ENCODE measurements at places on chromosomes 5 and 9.

DNA sequence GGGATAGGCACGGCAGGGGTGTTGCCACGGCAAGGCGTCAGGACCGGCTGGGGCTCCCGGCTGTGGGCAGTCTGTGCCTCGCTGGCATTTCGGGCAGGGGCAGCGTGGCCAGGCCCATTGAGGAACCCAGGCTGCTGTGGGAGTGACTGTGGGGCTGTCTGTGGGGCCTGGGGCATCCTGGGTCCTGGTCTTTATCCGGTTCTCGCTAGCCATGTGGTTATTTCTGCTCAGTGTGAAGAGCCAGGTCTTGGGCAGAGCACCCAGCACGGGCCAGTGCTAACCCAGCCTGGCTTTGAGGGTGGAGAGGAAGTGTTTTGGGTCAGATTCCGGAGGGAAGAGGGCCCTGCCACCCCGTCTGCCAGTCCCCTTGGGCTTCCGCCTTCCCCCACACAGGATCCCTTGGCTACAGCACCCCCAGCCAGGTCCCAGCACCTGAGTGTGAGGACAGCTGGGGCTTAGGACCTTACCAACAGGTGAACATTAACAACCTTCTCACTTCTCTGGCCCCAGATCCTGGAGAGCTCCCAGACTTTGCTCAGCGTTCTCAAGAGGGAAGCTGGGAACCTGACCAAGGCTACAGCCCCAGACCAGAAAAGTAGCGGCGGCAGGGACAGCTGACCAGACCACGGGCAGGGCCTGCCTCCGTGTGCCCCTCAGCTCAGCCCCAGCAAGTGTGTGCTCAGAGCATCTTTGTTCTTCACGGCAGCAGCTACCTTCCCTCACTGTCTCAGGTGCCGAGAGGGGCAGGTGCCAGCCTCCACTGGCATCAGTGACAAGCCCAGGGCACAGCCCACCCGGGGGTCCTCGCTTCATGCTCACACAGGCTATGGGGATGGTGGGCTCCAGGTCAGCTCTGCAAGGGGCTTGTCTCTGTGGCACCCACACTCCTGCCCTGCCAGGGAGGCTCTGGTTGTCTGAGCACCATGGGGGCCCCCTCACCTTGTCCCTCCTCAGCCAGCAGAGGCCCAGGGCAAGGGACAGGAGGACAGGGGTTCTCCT is 1.1 kb downstream of the SSNA1 start:
- no peak for DNase-seq

- no peak for DNase-seq
Observed at GRCh38 chr5:52989781-52990527, 802 bp downstream of the ITGA2 start.

DNA sequence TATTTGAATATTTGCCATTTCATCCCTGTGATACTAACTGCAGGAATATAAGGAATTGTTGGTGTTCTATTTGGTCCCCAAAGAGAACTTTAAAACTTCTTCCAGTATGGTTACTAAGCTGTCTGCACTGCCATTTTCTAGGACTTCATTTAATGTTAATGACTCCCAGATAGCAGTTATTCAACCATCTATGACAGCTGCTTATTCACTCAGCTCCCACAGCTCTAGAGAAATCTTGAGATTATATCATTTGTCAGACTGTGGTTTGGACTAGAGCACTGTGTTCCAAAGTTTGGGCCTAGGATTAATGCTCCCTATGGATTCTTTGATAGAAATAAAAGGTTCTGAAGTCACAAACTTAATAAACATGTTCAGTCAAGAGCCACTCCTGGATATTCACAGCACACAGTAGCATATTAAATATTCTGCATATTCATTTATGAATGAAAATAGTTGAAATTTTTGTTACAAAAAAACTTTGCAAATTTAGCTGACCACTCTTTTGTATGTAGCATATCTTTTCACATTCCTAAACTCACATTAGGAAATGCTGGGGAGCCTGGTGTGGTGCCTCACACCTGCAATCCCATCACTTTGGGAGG is 173.7 kb downstream of the NFIB start:
- DNase-seq = no peak

- DNase-seq = no peak
Observed at GRCh38 chr5:33046091-33046490, 335.0 kb downstream of the NPR3 start.

GRCh38 chr5:15079566-15079965 is 208.0 kb upstream of the ANKH start:
- no peak for DNase-seq

GRCh38 chr5:167939686-167940085 is 351.8 kb upstream of the WWC1 start:
- no peak for DNase-seq

GRCh38 chr5:5617024-5617423 is 194.5 kb downstream of the ICE1 start:
- DNase-seq = no peak

DNA sequence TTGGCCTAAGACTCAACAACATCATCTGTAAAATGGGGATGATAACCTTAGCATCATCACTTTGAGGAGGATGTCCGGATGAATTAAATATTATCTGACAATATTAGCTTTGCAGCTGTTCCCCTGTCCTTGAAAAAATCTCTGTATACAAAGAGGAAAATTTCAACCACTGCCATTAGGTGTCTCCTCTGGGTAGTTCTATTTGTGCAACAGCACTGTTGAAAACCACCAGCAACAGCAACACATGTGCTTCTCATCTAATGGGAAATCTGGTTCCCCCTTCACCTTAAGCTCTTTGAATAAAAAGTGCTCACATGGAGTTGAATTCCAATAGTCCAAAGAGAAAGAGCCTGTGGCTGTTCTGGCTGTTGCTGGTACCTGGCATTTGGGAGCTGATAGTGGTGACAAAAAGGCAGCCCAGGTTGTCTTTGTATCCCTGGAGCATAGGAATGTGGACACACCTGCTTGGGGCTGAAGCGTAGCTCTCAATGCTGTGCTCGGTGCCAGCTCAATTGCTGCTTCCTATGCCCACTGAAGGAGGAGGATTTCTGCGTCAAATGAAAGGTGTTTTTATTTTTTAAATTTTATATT is 322.1 kb upstream of the MSX2 start:
- no peak for DNase-seq

- no peak for DNase-seq
Observed at GRCh38 chr5:175657593-175658271, at the start of gene HRH2. Gene HRH2 (plus strand): TSS chr5:175658071. CDS start chr5:175683234, 25,163 bp downstream.

- no peak for DNase-seq
Observed at GRCh38 chr9:89999534-90000370, 394.9 kb downstream of the GADD45G start.

DNA sequence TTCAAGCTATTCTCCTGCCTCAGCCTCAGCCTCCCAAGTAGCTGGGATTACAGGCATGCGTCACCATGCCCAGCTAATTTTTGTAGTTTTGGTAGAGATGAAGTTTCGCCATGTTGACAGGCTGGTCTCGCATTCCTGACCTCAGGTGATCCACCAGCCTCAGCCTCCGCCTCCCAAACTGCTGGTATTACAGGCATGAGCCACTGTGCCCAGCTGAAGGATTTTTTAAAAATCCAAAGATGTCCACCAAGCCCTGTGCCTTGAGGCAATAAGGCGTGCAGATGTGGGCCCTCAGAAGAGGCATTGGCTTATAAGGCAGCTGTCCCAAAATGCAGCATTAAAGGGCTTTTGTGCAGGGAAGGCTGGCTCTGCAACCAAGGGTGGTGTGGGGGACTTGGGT is 10.3 kb upstream of the ZFR start:
- DNase-seq = no peak

GRCh38 chr9:74771672-74772071 is 116.0 kb downstream of the TRPM6 start:
- no peak for DNase-seq

- no peak for DNase-seq
Observed at GRCh38 chr5:109328626-109329025, 81.1 kb downstream of the PJA2 start.

DNA sequence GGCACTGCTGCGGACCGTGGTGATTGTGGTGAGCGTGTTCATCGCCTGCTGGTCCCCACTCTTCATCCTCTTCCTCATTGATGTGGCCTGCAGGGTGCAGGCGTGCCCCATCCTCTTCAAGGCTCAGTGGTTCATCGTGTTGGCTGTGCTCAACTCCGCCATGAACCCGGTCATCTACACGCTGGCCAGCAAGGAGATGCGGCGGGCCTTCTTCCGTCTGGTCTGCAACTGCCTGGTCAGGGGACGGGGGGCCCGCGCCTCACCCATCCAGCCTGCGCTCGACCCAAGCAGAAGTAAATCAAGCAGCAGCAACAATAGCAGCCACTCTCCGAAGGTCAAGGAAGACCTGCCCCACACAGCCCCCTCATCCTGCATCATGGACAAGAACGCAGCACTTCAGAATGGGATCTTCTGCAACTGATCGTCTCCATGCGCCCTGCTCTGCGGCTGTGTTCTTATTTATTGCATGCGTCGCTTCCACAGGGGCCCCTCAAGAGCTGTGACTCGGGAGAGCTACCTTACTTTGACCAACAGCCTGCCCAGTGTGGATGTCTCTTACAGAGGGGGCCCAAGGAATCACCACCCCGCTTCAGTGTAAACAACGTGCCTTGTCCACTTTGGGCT is 10.8 kb downstream of the S1PR3 start:
- no peak for DNase-seq

DNA sequence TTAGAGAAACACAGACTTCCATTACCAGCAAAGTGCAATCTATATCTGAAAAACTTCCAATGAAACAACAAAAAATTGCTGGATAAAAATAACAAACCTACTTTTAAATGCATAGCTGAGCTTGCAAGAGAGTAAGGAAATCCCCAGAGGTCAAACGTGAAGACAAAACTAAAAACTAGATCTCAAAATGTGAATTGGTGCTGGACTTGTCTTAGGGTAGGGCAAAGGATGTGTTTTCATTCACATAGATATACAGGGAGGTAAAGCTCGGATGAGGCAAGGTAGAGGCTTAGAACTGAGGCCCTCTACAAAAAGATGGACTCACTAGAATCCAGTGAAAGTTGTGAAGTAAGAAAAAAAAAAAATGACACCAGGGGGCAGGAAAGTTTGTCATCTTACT is 13.6 kb upstream of the RASA1 start:
- DNase-seq = no peak

DNA sequence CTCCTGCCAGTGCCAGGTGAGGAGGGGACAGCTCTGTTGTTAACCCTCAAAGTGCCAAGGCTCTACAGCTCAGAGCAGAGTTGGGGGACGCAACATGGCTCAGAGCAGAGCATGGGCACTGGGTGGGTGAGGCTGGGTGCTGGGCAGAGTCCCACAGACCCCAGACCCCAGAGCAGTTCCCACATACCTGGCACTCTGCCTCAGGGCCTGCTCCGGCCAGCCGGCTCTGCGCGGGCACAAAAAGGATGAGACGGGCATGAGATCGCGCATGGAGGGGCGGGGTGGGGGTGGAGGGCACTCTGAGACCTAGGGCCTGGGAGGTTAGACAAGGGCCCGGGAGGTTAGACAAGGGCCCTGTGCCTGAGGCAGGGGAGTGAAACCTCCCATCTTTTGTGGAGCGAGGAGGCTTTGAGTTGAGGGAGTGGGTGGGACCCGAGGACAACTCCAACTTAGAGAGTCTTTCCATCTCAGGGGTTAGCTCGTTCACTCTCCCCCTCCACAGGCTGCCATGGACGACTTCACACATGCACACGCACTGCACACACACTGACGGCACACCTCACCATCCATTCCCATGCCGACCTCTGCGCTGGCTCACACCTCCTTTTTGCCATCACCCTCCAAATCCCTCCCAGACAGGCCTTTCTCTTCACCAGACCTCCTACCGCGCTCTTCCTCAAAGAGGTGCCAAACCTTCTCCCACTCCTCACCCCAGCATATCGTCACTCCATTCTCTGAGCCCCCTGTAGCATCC is 22.0 kb downstream of the PCDH1 start:
- no peak for DNase-seq

GRCh38 chr5:63811961-63812360 is 150.3 kb downstream of the HTR1A start:
- DNase-seq = no peak

- no peak for DNase-seq
Observed at GRCh38 chr9:19408316-19408692, 505 bp upstream of the ACER2 start.

- DNase-seq = no peak
Observed at GRCh38 chr5:90095292-90096060, 314.1 kb downstream of the CETN3 start.

DNA sequence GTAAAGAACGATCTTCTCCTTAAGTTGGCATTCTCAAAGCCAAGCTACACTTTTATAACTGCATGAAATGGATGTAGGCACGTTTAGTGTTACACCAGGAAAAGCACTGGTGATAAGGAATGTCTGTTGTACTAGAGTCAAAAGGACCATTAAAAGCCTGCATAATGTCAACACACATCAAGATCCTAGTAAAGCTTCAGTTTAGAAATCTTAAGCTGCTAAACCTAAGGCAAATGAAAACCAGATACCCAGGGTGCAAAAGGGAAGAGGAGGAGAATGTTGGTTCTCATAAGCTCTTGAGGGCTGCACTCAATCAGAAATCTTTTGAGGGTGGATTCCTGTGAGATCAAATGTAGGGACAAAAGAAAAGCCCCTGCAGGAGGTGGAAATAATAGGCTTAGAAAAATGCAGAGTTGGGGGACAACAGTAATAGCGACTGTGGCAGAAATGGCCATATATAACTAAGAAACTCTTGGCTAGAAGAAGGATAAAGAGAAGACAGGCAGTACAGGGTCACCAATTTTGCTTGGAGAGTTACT is 148.2 kb downstream of the FBXL17 start:
- DNase-seq = no peak

- DNase-seq = no peak
Observed at GRCh38 chr9:8717146-8717545, 917.6 kb upstream of the DMAC1 start.

- DNase-seq = no peak
Observed at GRCh38 chr9:133371261-133371711, 4.6 kb downstream of the SURF4 start.

DNA sequence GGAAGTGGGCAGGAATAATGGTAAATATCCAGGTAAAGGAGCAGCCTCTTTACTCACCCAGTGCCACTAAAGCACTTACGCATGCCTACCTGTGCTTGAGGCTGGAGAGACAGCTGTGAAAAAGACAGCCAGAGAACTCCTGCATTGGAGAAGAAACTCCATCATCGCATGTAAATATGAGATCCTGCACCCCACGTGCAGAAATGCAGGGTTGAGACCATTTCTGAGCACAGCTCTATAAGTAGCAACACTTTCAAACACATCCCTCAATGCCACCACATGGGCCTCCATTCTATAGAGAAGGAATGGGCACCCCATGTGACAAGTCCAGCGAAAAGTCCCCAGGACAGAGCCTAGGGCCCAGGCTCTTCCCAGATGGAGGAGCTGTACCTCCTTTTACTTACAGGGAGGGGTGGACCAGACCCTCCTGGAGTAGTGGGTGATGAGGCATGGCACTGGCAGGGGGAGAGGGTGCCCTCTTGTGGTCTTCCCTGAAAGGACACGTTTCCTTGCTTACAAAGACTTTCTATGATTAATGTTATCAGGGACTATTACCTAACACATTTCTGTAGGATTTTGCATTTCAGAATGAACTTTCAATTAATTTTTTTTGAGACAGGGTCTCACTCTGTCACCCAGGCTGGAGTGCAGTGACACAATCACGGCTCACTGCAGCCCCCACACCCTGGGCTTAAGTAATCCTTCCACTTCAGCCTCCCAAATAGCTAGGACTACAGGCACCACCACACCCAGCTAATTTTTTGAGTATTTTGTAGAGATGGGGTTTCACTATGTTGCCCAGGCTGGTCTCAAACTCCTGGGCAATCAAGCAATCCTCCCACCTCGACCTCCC is 55.3 kb upstream of the IL17B start:
- no peak for DNase-seq

- DNase-seq = no peak
Observed at GRCh38 chr9:91275655-91276054, 86.1 kb downstream of the AUH start.

- no peak for DNase-seq
Observed at GRCh38 chr5:146079695-146080373, 25.5 kb downstream of the PLAC8L1 start.
